T-helper 17 cell (primary cell): ENCODE measurements at places on chromosomes 4 and X. TPM values are rescaled to one million over a fixed set of nuclear protein-coding genes. Genes with fewer than 3 reads are reported as not detected.

DNA sequence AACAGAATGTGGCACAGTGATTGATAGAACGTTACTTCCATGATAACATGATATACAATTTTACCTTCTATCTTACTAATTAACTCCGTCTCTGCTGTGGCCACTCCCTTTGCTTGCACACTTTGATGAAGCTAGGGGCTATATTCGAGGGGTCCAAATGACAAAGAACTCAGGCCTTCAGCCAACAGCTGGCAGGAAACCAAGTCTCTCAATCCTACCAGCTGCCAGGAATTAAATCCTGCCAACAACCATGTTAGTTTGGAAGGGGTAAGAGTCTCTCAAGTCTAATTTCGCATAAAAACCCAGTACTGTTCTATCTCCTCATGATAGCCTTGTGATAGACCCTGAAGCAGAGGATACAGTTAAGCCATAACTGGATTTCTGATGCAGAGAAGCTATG lies 1122.9 kb upstream of the PCDH10 start:
- DNase-seq, result no peak

- DNase-seq, result no peak
These were observed 23.5 kb downstream of the INTS6L start for GRCh38 chrX:135543924-135544323.

DNA sequence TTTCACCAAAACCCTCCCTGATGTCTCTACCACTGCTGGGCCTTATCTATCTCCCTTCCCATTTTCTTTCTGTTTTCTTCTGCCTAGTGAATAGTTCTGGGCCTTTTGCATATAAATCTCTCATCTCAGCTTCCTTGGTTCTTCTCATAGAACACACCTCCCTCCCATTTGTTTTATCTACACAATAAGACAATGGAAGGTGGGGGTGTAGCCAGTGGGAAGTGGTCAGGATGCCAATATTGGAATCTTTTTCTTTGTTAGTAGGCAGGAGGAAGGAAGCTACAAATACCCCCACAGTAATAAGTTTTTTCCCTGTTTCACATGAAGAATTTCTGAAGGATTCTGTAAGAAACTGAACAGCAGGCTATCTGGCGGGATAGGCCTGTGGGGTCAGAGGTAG lies 30.9 kb upstream of the RHOH start:
- DNase-seq, result no peak

DNA sequence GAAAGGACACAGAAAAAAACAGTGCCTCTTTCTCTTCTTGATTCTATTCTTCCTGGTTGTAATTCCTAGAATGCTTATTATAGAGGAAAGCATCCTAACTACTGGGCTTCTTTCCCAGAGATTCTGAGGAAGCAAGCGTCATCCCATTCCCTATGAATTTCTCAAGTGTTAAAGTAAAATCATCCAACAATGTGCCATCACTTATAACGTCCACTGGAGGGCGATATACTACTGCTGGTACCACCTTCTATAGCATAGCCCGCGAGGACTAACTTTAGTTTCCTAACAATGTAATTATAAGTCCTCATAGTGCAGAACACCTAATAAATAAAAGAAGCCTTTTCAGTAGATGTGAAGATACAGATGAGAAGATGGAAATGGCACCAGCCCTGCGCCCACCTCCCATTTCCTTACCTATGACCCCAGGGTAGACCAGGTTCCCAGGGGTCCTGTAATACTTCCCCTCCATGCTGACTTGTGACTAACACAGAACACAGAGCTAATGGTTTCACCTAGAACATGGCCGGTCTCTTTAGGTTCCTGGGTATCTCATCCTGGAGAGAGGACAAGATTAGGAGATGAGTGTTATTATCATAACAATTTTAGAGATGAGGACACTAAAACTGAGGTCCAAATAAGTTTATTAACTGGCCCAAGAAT lies 4.2 kb downstream of the CENPVL3 start:
- DNase-seq, result no peak

GRCh38 chr4:88144866-88145300 lies 13.6 kb downstream of the ABCG2 start:
- DNase-seq, result no peak

DNA sequence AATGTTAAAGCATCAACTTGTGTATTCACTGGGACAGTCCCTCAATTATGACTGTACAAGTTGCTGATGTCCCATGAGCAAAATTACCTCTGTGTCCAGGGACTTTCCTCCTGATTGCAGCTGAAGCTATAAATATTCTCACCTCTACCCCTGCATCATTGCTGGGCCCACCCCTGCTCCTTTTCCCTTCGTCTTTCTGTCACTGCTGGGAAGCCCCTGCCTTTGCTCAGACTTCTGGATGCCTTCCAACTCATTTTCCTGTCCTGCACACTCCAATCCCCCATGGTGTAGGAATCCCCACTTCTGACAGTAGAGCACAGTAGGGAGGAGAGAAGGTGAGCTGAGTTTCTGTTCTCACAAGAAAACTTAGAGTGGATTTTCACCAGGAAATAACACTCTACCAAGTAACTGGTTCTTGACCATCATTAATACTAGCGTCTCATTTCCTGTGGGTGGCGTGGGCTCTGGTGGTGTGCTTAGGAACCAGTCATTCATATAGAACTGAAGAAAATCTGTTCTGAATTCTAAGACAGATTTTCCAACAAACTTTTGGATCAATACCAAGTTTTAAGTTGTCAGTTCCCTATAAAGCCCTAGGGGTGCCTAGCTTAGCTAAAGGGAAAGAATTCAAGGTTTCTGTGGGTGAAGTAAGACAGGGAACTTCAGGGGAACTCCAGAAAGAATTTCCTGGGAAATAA lies 136.2 kb upstream of the MED14 start:
- no peak for DNase-seq

GRCh38 chr4:124055896-124056295 lies 656.6 kb downstream of the ANKRD50 start:
- no peak for DNase-seq

- no peak for DNase-seq
These were observed 86.1 kb downstream of the SYNPO2 start for GRCh38 chr4:118974758-118975157.

DNA sequence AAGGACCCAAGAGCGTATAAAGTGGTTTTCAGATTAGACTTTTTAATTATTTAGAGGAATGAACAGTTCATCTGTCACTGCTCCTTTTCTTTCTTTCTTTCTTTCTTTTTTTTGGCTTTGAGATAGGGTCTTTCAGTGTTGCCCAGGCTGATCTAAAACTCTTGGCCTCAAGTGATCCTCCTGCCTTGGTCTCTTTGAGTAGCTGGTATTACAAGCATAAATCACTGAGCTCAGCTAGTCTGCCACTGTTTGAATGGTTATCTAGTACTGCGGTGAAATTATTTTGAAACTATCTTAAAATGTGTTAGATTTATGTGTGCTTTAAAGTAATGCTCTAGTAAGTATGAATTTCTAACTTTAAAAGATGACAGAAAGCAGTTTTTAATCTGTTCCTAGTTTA lies 6.5 kb upstream of the FRYL start:
- DNase-seq, result no peak

DNA sequence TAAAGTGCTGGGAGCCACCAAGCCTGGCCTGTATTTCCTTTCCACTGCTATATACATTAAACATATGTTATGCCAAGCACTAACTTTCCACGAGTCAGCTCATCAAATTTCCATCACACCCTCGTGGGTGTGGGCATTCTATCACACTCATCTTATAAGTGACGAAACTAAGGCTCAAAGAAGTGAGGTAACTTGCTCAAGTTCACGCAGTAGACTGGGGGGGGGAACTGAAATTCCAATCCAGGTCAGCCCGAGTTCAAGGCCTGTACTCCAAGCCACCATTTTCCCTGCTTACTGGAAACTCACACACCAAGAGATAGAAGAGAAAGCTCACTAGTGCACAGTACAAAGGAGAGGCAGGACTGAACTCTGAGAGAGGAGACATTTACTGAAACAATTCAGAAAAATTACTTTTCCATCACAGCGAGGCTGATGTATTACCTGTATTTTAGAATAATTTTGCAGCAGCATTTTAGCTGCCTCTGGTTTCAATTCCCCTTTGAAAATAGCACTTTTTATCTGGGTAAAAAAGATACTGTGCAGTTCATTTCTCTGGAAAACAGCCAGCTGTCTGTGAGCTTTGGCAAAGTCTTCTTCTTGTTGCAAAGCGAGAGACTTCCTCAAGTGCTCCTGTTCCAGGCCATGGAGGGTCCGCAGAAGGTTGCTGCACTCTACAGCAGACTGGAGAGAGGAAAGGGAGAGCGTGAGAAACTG lies 76.8 kb downstream of the EVC2 start:
- DNase-seq, result no peak

- no peak for DNase-seq
These were observed 806.8 kb downstream of the PCDH18 start for GRCh38 chr4:136725286-136726081.

P2RY10 gene
- 78.4 TPM for total RNA-seq

GPR50 gene
- total RNA-seq, result not detected
